CD4-positive, CD25-positive, alpha-beta regulatory T cell (primary cell): ENCODE measurements at places on chromosomes 7 and 10.
A peak's percentile ranks its signal among the peaks of the same experiment; 100 is the strongest.

- DNase-seq: no peak
These were observed 63.3 kb downstream of the RASGEF1A start for GRCh38 chr10:43203448-43204041.

DNA sequence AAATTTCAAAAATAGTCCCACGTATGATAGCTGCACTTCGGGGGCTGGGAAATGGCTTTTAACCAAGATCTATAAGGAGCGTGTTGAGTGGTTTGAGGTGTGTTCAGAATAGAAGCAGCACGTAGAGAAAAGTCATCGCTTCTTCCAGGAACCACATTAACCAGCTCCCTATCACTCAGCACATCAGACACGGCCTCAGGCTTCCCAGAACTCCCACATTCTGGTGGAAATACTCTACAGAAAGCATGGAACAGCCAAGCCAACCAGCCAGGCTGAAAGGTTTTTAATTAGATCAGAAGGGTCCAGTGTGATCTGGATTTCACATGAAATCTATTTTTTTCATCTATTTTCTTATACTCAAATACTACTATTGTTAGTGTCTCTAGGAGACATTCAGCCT is 231.5 kb upstream of the NRP1 start:
- no peak for DNase-seq

DNA sequence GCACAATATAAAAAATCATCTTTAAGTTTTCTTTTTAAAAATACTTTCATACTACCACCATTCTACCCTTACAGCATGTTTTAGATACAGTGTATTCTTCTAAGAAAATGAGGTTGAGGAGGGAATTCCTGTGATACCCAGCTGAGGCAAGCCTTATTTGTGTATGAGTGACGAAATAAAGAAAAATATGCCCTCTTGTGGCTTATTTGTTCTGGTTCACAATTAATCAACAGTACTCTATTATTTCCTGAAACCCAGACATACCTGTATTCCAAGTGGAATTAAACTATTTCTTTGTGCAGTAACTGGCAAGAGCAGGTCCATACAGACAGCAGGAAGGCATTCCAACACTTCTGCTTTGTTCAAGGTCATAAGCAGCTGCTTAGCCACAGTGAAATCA is 4.5 kb upstream of the SEMA3D start:
- no peak for DNase-seq

- DNase-seq: no peak
These were observed 40.3 kb downstream of the COL17A1 start for GRCh38 chr10:104045151-104046089.

GRCh38 chr7:104550362-104550761 is 222.0 kb downstream of the LHFPL3 start:
- no peak for DNase-seq

DNA sequence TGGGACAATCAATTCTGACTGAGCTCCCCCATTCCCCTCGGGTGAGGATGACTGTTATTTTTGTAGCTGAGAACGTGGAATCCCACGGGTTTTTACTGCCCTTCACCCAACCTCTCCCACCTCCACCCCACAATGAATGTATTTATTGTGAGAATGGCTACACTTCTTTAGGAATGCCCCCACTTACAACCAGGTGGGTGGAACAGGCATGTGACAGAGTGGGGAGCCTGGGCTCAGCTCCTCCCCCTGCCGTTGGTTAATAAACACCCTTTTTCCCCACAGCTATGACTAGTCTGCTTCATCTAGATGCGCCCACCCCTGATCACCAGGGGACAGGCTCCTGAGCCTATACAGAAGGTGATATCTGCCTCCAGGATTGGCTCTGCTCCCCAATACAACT is 2.0 kb downstream of the MRPL43 start:
- DNase-seq: no peak

DNA sequence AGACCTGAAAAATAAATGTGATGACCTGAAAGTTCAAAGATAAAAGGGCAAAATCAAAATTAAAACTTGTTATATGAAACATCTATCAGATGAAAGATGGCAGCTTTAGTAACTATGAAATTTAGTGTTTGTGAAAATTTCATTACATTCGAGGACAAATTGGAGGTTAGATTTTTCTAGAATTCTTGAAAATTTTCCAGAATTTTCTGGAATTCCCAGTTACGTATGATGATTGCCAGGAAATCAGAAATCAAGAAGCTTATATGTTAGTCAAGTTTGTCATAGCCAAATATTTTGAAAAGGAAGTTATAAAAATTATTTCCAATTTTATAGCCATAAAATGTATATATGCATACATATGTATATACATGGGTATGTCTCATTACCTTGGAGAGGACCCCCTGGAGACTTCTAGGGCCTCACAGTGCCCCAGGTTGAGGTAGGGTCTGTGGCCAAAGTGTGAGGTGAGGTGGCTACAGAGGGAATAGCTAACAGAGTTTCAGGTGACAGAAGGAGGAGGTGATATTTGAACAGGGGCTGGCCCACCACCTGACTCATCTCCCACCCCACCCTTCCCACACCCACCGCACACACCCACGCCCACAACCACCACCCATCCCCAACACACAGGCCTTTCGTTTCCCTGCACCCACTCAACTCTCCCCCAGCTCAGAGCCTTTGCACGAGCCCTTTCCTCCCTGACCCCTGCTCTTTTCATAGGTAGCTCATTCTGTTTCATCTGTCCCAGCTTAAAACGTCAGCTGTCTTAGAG is 21.5 kb downstream of the C10orf105 start:
- DNase-seq: no peak

DNA sequence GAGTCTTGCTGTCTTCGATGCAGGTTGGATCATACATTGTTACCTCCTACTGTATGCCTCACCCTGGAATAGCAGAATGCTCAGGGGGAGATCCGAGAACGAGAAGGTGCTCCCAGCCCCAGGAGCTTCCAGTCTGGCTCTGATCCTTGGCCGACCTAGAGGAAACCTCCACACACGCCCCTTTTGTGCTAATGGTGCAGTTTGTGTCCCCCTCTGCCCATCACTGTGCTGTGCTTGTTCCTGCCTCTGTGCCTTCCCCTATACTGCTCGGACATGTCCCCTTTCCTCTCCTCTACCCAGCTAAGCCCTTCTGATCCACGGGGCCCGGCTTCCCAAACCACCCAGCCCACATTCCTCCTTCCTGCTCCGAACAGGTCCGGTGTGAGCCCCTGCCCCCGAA is 32.5 kb downstream of the ZNF775 start:
- no peak for DNase-seq

DNA sequence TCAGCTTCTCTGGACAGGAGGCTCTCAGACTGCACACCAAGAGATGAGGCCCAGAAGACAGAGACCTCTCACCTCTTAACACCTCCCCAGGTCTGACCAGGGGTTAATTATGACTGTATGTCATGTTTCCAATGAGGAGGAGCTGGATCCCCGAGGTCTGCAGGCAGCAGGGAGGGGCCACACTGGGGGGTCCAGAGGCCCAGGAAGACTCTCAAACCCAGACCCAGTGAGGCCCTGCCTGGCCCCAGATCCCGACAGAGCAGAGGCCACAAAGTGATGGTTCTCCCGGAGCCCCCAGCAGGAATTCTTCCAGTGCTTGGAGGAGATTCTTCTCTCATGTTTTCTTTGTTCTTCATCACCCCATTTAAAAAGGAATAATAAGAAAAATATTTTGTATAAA is 28.8 kb downstream of the PTPRN2 start:
- DNase-seq: no peak

- DNase-seq: no peak
These were observed 145.5 kb upstream of the AGR3 start for GRCh38 chr7:17027143-17027788.

DNA sequence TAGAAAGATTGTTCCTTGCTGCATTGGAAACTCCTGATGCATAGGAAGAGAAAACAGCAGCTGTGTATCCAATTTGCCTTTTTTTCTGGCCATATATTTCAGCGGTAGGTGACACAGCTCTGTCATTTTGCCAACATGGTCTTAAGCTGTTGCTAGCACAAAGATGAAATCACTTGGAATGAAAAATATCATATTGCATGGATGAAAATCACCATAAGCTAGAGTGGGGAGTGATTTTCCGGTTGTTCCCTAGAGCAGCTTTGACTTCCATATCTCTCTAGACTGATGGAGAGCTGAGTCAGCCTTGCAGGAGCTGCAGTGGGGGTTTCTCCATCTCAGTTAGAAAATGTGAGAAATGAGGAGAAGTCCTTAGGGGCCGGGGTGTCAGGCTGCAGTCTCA is 38.3 kb upstream of the BTBD16 start:
- DNase-seq: no peak

DNA sequence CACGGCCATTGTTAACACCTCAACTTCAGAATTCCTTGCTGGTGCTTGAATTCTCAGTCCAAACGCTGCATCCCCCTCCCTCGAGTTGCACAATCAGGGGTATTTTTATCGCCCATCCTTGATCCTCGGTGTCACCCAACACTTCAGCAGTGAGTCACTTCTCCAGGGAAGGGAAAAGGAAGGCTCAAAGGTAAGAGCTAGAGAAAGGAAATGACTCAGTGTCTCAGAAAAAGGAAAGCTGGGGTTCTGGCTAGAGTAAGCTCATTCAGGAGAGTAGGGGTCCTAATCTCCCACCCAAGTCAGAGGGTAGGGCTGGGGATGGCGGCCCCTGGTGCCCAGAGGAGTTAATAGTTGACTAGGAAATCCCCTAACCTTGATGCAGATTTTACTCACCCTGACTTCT is 39.8 kb upstream of the TRIM8 start:
- DNase-seq: no peak

DNA sequence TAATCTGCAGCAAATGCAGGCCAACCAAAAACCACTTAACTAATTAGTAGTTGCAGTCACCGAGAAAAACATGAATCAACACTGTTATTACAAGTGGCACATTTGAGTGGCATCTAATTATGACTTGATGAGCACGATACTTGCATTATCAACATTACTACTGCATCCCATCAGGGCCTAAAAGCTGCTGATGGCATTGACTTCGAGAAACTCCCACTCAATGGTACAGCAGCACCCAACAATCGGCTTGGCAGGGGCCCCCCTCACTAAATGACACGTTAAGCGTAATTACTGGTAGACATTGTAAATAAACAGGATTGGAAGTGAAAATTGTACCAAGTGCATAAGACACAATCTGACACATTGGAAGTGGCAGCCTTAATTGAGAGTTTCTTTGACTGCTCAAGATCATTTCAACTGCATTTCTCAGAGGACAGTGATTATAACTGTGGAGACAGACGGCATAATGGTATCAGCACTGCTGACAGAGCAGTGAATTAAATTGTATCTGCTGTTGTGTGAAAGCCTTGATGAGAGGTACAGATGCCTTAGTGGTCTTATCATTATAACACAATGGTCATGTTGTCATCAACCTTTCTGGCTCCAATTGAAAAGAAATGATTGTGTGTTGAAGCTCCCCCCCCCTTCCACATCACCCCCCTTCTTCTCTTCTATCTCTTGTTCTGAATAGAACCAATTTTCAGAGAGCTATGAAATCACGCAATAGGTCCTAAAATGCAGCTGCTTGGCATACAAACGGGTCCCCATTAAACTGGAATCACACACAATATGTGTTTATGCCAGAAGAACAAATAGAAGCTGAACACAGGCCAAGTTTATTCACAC is 43.4 kb downstream of the SHTN1 start:
- DNase-seq: no peak

DNA sequence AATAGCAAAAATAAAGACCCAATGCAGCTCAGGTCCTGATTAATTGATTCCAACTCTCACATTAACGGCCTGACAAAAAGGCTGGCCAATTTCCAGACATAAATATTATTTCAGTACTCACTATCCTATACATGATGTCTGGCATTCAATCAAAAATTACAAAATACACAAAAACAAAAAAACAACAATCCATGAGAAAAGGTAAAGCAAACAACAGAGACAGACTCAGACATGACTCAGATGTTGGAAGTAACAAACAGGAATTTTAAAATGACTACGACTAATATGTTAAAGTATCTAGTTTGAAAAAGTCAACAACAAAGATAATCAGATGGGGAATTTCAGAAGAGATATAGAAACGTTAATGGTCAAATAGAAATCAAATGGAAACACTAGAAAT is 152.8 kb downstream of the AMPH start:
- no peak for DNase-seq

GRCh38 chr10:120607710-120608703 is 151.0 kb downstream of the PLPP4 start:
- DNase-seq: no peak

GRCh38 chr10:71927776-71928592 is 36.2 kb upstream of the CHST3 start:
- no peak for DNase-seq

DNA sequence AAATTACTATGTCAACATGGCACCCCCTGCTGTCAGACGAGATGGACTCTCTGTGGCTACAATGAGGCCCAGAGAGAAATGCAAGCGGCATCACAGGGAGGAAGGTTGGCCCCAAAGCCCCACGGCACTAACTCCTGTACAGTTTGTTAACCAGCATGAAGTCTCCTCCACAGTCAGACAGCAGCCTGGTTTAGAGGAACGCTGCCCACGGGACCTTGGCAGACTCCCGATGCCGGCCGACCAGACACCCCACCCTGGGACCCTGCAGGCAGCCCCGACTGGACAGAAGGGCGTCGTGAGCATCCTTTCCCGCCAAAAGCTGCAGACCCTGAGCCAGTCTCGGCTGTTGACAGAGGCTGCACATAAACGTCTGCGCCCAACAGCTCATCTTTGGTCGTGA is 158.8 kb downstream of the DIP2C start:
- no peak for DNase-seq

GRCh38 chr10:33623669-33624068 is 289.2 kb upstream of the NRP1 start:
- no peak for DNase-seq

GRCh38 chr10:43648398-43649184 is at the start of gene ZNF32:
Gene ZNF32 (minus strand): TSS chr10:43648881. CDS start chr10:43646133, 2,748 bp downstream.
- DNase-seq: peak; percentile 75

- DNase-seq: no peak
These were observed 3.9 kb upstream of the MACC1 start for GRCh38 chr7:20220921-20221547.

- no peak for DNase-seq
These were observed 110.0 kb upstream of the MYO3A start for GRCh38 chr10:25824050-25824449.

DNA sequence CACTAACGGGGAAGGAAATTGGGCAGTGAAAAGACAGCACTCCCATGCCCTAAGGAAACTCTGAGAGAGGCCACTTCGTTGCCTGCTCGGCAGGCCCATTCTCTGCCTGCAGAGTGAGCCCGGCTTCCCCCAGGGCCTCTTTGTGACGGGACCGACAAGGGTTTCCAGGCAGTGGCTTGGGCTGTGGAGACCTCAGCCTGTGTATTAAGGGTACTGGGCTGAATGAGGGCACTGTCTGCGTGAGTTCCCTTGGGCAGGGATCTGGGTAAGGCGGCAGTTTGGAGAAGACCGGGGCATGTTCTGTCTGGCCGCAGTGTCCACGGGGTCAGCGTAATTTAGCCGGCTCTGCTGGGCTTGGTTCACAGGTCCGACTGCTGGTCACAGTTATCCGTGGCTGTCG is 237.2 kb downstream of the MGMT start:
- no peak for DNase-seq
